Effector CD4-positive, alpha-beta T cell (primary cell): ENCODE measurements at places on chromosomes 4 and X.

- DNase-seq = no peak
These were observed 49.2 kb downstream of the CENPVL3 start for GRCh38 chrX:51569561-51569960.

- no peak for DNase-seq
These were observed 15.0 kb downstream of the GAB3 start for GRCh38 chrX:154735695-154736393.

GRCh38 chr4:53595834-53596233 lies 4.5 kb upstream of the LNX1 start:
- DNase-seq = no peak

DNA sequence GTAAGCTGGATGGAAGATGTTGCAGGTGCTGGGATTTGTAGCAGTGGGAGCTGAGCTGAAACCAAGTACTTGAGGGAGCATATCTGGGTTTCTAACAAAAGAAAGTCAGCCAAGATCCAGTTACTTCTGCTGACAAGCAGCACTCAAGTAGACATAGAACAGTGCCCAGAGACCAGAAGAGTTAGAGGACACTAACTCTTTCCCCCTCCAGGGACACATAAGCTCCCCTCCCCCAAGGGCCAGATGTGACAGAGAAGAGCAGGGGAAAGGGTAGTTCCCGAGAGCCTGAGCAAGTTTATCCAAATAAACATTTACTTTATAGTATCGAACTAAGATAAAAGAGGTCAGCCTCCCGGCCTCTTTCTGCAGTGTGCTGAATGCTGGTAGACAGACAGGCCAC lies 12.2 kb downstream of the TRPC3 start:
- DNase-seq = no peak

DNA sequence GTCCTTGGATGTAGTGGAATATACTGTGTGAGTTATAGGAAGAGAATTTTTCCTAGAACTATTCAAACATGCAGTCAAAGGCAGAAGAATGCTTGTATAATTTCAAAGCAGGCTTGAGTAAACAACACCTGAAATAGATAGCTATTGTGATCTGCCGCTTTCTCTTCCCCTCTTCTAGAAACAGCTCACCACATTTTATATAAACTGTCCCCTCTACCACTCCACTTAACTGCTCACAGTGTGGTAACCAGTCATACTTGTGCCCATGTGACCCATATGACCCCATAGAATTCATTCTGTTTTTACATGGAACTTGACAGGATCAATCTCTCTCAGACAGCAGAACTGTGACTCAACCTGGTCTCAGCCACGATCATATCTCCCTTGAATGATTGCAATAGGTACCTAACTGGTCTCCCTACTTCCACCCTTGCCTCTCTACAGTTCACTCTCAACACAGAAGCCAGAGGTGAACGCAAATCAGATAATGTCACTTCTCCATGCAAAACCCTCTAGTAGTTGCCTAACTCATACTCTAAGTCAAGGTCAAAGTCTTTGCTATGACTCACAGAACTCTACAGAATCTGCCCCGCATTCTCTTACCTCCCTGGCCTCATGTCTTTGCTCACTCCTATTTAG lies 85.6 kb upstream of the EFHC2 start:
- DNase-seq = no peak

- DNase-seq = no peak
These were observed 49.0 kb downstream of the PRDM5 start for GRCh38 chr4:120873554-120873953.

DNA sequence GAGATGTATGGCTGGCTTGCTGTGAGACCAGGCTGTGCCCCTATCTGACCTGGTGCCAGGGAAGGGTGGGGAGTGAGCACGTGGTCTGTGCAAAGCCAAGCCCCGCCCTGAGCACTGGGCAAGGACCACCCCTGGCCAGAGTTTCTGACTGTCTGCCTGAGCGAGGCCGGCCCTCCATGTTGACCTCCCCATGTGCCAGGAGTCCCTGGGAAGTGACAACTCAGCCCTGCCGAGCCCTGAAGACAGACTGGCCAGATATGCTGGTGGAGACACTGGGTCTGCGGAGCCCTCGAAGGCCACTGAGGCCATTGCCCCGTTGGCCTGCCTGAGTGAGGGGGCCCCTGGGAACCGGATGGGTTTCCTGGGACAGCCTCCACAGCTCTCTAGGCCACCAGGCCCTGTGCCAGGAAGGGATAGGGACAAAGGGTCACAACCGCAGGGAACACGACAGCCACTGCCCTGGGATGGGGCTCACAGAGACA lies 7.1 kb upstream of the BGN start:
- no peak for DNase-seq

GRCh38 chr4:60809486-60809800 lies 390.7 kb upstream of the ADGRL3 start:
- DNase-seq = no peak

- DNase-seq = no peak
These were observed 30.3 kb downstream of the CCKAR start for GRCh38 chr4:26459756-26460530.

DNA sequence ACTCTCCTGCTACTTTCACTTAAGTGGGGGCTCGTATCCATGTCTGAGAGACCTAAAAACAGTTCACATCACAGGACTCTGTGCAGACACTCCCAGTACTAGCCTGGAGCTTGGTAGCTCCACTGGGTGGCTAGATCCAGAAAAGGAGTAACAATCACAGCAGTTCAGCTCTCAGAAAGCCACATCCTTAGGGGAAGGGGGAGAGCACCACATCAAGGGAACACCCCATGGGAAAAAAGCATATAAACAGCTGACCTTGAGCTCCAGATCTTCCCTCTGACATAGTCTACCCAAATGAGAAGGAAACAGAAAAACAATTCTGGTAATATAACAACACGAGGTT lies 175.8 kb downstream of the FAM13A start:
- no peak for DNase-seq

GRCh38 chr4:94352996-94353395 lies 10.4 kb upstream of the HPGDS start:
- no peak for DNase-seq
